Effector CD4-positive, alpha-beta T cell (primary cell): ENCODE measurements at places on chromosomes 16 and 17.
A peak's percentile ranks its signal among the peaks of the same experiment; 100 is the strongest.

DNA sequence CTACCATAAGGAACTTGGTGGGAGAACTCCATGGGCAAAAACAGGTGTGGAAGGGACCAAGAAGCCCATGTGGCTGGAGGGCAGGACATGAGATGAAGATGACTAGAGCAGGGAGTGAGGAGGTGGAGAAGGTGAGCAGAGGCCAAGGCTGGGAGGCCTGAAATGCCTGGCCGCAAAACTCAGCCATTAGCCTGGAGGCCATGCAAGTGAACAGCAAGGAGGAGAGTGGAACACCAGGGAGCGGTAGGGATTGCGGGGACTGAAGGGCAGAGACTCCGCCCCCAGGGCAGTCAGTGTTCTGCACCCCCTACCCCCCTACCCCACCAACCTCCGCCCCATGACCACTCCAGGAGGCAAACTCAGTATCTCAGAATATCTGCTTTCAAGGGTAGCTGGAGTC is 17.0 kb downstream of the BCL7C start:
- DNase-seq: no peak

DNA sequence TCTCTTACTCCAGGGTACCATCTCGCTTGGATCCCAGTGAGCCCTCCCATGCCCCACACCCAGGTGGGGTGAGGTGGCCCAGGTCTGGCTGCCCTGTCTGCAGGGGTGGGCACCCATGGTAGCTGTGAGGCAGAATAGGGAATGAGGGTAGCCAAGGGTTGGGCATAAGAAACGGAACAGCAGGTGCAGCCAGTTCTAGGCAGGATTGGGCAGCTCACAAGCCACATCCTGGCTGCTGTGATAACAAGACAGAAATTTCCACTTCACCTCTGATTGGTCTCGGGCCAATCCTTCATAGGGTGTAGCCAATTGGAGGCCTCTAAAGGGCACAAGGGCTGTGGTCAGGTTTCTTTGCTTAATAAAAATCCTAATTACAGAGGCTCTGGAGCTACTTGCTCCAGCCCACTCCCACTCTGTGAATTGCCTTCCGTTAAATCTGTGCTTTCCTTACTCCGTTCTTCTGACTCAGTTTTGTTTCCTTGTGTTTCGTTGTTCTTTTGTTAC is 1.5 kb upstream of the ARHGDIG start:
- DNase-seq: no peak

DNA sequence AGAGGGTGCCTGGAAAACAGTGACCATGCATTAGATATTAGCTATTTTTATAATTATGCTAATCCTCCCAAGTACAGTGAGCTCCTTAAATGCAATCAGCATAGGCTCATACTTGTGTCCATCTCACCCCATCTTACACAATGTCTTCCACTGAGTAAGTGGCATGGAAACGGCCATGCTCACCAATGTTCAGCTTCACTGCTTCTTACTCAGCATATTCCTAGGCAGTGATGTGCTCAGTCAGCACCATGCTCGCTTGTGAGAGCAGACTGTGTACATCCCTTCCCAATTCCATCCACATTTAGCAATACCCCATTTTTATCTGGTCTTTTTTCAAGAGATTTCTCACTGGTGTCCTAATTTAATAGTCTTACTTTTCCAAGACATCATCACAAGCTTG is 454.8 kb upstream of the SOX9 start:
- no peak for DNase-seq

GRCh38 chr17:29615048-29615385 is 7.7 kb downstream of the CORO6 start:
- peak; percentile 48 for DNase-seq

DNA sequence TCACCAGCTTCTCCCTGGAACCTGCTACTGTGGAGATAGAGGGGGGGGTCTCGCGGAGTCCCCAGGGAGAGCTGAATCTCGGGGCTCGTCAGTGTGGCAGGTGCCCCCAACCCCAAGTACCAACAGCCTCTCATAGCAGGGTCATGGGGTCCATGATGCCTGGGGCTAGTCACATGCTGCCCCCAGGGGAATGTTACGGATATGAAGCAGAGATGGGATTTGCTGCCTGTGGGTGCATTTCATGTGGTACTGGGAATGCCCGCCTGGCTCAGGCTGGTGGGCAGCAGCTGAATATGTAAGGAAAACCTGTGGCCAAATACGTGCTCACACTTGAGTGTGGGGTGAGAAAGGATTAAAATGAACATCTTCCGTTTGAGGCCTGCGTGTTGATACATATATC is 49.4 kb downstream of the MEAK7 start:
- no peak for DNase-seq

DNA sequence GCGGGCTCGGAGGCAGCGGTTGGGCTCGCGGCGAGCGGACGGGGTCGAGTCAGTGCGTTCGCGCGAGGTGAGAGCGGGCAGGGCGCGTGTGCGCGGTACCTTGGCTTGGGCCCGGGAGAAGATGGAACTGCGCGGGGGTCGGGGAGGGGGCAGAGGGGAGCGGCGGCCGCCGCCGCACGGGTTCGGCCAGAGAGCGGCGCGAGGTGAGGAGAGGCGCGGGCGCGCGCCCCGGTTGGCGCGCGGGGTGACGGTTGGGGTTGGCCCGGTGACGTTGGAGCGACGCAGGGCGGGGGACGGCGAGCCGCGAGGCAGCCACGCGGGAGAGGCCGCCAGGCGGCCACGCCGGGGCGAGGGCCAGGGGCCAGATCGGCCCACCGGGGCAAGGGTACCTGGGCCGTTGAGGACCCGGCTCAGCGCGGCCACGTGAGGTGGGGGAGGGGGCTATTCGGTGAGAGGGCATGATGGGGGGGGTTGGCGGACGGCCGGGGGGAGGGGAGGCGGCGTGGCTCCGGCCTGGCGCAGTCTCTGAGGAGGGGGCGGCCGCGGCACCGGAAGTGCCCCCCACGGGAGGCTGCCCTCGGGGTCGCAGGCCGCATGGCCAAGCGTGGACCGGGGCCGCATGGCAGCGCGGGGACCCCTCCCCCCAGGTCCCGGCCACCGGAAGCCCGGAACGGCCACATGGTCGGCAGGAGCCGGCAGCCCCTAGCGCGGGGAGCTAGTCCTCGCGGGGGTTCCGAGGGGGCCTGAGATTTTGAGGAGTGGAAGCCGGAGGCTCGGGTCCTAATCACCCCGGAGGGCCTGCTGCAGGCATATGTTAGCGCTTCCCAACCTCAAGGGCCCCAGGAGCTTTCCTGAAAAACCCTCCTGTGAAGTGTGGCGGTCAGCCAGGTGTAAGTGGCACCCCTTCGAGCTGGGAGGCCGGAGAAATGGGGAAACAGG is 527 bp downstream of the EIF5A start:
- DNase-seq: peak; percentile 48

- DNase-seq: peak; percentile 51
Observed at GRCh38 chr17:18258356-18259038, at the start of gene FLII. Gene FLII, minus strand, starts transcription at chr17:18258738. Its CDS starts 48 bp downstream, at chr17:18258690.
